ENCODE measurements at places on chromosomes 7 and 10.

DNA sequence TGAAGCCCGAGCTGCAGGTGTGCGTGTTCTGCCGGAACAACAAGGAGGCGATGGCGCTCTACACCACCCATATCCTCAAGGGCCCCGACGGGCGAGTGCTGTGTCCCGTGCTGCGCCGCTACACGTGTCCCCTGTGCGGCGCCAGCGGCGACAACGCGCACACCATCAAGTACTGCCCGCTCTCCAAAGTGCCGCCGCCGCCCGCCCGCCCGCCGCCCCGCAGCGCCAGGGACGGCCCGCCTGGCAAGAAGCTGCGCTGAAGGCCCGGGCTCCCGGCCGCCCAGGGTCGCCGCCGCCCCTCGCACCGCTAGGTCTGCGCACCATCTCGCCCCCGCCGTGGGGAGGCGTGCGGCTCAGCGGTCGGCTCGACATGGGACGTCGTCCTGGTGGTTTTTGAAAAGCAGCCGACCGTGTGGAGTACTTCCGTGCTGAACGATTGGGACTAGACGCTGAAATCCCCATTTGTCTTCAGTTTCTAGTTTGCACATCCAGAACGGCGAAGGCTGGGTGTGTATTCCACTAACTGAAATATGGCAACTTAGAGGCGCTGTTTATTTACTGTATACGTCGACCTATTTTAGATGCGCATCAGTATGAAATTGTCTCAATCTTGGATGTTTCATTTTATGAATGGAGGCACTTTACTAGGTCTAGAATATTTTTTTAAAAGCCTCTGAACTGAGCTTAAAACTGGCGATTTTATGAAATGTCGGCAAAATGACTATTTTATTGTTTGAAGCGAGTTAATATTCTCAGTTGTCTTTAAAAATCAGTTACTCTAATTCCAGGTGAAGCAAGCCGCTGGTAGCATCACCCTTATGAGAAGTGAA, 1.1 kb downstream of the NANOS1 start:
- peak; percentile 69 for DNase-seq

- no peak for DNase-seq
Observed at GRCh38 chr10:1577945-1578344, 159.4 kb downstream of the ADARB2 start.

- no peak for DNase-seq
Observed at GRCh38 chr10:133143546-133143945, 16.5 kb upstream of the KNDC1 start.

DNA sequence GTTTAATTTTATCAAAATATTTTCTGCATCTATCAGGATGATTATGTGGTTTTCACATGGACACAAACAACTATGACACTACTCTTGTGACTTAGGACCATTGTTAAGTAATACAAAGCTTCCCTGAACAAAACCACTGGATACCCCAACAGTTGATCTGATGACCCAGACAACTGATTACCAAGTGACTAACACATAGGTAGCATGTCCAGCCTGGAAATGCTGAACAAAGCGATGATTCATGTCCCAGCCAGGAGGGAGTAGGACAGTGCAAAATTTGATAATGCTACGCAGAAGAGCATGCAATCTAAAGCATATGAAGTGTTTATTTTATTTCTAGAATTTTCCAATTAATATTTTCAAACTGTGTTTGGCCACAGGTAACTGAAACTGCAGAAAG, 8.9 kb upstream of the PNLIP start:
- no peak for DNase-seq

DNA sequence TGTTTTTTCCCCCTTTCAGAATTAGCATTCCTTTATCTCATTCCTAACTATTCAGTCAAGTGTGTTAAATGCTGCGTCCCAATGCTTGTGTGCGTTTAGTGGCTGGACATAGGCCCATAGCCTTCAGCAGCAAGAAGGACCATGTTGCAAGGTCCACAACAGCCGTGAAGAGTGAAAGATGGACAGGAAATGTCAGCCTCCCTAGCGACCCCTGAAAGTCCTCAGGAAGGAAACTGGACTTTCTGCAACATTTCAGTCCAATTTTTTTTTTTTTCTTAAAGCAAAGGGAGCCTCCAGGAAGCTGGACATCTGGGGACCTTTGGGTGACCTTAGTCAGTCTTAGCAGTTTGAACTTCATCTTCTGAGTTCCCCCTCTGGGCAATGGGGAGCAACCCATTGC, 550.7 kb upstream of the MGMT start:
- DNase-seq, result no peak

DNA sequence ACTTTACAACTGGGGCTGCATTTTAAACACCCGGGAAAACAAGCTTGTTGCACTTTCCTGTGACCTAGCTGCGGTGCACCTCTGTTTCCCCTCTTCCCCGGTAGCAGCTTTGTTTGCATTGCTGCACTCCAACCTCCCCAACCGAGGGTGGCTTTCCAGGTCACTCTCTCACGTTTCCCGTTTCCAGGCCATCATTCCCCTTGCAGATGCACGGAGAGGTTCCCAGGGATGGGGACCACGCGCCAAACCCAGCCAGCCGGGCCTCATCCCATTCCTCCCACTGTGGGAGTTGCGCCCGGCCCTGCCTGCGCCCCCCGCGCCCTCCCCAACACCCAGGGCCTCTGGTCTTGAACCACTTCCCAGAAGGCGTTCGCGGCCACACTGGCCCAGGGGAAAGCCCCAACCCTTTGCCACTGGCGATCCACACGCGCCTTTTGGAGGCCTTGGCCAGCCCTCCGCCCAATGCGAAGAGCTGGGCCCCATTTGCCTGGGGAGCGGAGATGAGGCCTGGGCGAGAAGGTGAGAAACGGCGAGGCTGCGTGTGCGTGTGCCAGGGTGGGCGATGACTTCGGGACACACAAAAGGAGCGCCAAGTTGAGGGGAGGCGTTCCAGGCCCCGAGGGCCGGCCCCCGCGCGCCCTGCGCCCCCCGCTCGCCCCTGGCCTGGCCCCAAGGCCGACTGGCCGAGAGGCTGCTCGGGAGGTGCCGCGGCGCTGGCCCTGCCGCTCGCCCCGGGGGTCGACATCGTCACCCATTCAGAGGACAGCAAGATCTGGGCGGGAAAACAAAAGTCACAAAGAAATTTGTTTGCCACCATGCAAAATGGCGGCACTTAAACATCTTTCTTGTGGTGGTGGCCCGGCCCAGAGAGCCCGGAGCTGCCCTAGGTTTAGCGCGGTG, 15.9 kb downstream of the SKIDA1 start:
- no peak for DNase-seq

DNA sequence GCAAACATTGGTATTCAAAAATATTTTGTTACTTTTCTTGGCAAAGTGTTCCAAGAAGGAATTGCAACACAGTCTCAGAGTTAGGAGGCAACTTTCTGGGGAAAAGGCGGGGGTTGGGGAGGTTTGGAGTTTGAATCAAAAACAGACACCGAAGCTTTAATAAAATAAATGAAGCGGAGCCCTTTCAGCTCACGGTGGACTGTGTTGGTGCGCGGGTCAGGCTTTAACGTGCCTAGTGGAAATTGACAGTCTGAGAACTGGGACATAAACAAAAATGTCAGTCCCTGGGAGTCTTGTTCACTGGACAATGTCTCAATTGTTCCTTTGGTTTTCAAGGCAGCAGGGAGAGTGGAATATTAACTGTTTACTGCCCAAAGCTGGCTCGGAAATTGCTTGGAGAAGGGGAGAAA, 109.3 kb downstream of the TCF7L2 start:
- no peak for DNase-seq

- no peak for DNase-seq
Observed at GRCh38 chr7:14507617-14508016, 394.9 kb downstream of the DGKB start.

- DNase-seq, result no peak
Observed at GRCh38 chr7:44433255-44434022, 57.0 kb downstream of the NUDCD3 start.

GRCh38 chr7:108311446-108312168, 144.6 kb downstream of the NRCAM start:
- DNase-seq, result no peak

- no peak for DNase-seq
Observed at GRCh38 chr10:4017336-4017735, 232.3 kb upstream of the KLF6 start.

- no peak for DNase-seq
Observed at GRCh38 chr10:80253266-80253962, 36.0 kb downstream of the MAT1A start.

- no peak for DNase-seq
Observed at GRCh38 chr7:134473861-134474291, 15.0 kb upstream of the AKR1B1 start.

- DNase-seq, result no peak
Observed at GRCh38 chr7:20545016-20545415, 70.5 kb upstream of the ABCB5 start.

GRCh38 chr7:77426052-77426404, 9.9 kb upstream of the GSAP start:
- DNase-seq, result no peak

- DNase-seq, result no peak
Observed at GRCh38 chr10:111539246-111539645, 462.4 kb downstream of the ADRA2A start.

DNA sequence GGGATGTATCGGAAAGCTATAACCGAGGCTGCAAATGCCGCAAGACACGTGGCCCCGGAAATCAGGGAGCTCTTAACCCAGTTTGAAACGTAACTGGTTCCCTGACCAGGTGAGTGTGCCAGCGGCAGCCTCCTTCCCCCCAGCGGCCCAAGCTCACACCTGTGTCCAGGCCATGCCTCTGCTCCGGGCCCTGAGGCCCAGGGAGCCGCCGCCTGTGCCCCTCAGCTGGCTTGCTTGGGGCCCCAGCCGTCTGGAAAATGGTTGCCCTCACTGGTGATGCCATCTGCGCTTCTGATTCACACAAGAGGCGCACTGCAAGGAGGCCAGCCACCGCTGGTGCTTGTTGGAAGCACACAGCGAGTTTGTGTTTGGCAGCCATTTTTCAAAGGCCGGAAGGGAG, 9.2 kb downstream of the PWWP2B start:
- no peak for DNase-seq

- DNase-seq, result no peak
Observed at GRCh38 chr7:25624833-25625232, 396.5 kb upstream of the NPVF start.

DNA sequence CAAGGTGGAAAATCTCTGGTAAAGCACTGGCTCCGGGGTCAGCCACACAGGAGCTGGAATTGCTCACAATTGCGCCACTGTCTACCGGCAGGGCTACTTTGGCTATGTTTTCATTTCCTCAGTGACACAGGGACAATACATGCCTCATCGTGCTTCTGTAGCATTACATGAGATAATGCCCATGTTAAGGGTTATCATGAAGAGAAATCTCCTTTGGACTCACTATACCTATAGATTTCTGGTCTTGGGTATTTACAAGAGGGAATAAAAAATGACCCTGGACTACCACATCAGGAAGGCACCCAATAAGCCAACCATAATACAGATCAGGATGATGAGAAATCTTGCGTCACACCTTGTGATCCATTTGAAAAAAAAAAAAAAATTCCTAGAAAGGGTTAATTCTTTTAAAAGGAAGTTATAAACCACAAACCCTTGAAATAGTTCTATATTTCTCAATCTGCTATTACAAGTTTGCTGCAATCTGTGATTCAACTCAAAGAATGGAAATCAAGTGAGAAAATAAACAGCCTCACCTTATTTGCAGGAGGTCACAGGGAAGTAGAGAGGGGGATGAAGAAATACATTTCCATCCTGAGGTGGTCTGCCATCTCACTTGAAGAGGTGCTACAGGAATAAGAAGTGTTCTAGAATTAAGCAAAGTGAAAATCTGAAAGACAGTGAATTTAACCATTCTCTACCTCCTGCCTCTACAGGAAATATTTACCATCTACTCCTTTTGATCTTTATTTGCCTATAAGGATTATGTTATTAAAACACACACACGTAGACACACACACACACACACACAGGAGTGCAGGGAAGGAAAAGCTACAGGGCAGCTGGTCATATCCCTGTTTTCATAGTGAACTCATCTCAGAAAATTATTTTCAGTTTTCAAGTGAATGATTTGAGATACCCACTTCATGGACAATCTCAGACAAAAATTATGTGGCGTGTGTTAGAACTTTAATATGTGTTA, 231.3 kb upstream of the CELF2 start:
- no peak for DNase-seq

GRCh38 chr10:77863446-77863845, 63.1 kb downstream of the DLG5 start:
- no peak for DNase-seq

- DNase-seq, result no peak
Observed at GRCh38 chr7:32494946-32495297, 367 bp upstream of the AVL9 start.

DNA sequence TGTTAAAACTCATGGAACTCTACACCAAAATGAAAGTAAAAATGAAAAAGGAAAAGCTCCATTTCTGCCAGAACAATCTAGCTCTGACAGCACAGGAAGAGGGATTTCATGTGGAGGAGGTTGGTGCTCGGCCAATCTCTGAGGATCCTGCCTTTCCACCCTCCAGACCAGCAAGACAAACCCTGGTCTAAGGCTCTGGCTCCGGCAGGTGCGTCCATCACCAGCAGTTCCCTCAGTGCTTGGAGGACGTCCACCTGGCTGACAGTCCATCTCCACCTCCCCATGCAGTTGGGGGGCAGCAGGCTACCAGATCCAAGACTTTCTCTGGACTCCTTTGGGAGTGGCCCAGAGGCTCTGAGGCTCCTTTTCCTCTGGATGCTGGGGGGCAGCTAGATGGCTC, 25.0 kb upstream of the LOXL4 start:
- DNase-seq, result no peak

- DNase-seq, result no peak
Observed at GRCh38 chr10:68742397-68742796, 21.4 kb downstream of the CCAR1 start.

DNA sequence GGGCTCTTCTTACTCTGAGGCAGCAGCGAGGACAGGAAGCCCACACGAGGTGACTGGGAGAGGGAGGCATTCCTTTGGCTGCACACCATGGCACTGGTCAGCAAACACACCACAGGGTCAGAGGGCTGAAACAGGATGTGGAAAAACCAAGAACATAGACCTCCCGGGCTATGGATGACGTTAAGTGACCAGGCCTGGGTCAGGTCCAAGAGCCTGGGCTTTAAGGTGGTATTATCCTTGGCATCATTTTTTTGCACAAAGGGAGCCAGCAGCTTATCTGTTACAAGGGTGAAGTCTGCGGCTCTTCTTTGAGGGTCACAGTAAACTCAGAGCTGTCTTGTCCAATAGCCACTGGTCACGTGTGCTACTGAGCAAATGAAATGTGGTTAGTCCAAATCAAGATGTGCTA, 7.0 kb downstream of the WDR91 start:
- no peak for DNase-seq

Data from endothelial cell (in vitro differentiated cells).